ENCODE measurements at places on chromosomes 3 and 15. TPM values are rescaled to one million over a fixed set of nuclear protein-coding genes. Genes with fewer than 3 reads are reported as not detected.

GRCh38 chr15:81776976-81777375, 268.8 kb downstream of the MEX3B start:
- no peak for DNase-seq

GRCh38 chr3:43534675-43535074, 87.1 kb downstream of the ANO10 start:
- peak; percentile 9 for DNase-seq

- no peak for DNase-seq
Observed at GRCh38 chr3:52730681-52731080, 24.8 kb downstream of the SPCS1 start.

GRCh38 chr15:81056304-81056703, 55.6 kb downstream of the TLNRD1 start:
- DNase-seq = no peak

DNA sequence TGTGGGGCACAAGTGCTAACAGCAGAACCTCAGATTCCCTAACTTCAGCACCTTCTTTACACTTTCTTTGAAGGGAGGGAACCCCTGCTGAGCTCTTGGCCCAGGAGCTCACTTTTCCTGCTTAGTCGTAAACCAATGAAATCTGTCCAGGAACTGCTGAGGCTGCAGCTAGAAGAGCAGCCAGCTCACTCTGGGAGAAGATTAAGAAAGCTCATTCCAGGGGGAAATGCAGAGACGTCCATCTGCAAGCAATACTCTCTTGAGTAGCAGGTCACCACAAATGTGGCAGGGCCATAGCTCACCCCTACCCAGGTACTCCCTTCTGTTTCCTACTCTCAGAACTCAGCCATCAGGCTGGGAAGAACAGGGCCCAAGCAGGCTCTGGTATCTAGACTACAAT, 103.3 kb downstream of the WDR76 start:
- DNase-seq = no peak

DNA sequence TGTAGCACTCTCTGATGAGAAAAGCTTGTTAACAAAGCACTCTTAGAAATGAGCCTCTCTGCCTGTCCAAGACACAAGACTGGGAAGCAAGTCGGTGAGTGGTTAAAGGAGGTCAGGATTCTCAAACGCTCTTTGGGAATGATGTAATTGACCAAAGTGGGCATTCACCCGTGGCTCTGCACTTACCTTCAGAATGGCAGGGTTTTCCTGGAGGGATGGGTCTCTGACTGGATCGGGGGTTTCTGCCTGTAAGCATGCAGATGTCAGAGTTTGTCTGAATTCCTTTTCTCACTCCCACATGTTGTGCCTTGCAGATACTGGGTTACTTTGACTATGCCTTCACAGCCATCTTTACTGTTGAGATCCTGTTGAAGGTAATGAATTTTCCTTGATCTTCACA, 106.3 kb downstream of the CHDH start:
- peak; percentile 55 for DNase-seq

Gene UQCC5
- polyA plus RNA-seq = 135 TPM

GRCh38 chr3:171565481-171566058, 105.4 kb upstream of the TNIK start:
- DNase-seq = no peak

- no peak for DNase-seq
Observed at GRCh38 chr3:55974421-55975165, 487.5 kb upstream of the WNT5A start.
